ENCODE measurements at places on chromosomes 3 and 15.
A peak's percentile ranks its signal among the peaks of the same experiment; 100 is the strongest.

DNA sequence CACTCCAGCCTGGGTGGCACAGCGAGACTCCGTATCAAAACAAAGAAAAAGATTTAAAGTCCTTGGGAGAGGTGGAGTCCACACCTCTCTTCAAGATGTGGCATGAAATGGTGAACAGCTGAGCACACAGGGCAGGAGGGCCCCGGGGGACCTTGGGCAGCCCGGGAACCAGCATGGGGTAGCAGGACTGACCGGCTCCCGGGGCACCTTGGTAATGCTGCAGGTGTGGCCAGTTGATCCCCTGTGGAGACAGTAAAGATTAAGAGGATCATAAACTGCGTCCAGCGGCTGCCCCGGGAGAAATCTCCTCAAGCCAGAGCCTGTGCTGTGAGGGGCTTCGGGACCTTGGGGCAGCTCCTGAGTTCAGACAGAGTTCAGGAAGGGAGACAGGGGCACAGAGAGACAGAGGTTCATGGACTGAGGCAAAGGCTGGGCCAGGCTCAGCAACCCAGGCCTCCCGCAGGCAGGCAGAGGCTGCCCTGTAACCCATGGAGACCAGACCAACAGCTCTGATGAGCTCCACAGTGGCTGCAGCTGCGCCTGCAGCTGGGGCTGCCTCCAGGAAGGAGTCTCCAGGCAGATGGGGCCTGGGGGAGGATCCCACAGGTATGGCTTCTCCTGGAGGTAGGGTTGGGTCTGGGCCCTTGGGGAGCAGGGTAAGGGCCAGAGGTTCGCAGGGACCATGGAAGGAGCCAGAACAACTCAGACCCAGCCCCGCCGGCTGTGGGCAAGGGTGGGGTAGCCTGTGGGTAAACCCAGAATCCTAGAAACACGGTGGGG is at the start of gene NR2E3:
Gene NR2E3, plus strand, starts transcription at position 299 of the 780 bp plus-strand sequence. Its CDS starts 190 bp downstream, at position 489.
- DNase-seq = peak; percentile 22

DNA sequence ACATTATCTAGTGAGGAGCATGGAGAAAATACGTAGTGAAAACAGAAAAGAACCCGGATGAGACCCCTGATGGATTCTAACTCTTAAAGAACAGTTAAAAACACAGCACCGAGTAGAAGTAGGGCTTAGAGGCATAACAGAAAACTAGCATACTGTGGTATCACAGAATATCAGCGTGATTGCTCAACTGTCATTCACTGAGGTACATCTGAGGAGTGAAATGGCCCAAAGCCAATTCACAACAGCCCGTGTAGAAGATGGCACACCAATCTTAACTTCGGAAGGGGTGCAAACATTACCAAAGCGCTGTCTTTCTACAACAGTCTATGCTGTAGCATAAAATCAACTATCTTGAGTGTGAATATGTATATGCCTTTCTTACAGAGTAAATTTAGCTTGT is 1.8 kb downstream of the CLASP2 start:
- DNase-seq = no peak

DNA sequence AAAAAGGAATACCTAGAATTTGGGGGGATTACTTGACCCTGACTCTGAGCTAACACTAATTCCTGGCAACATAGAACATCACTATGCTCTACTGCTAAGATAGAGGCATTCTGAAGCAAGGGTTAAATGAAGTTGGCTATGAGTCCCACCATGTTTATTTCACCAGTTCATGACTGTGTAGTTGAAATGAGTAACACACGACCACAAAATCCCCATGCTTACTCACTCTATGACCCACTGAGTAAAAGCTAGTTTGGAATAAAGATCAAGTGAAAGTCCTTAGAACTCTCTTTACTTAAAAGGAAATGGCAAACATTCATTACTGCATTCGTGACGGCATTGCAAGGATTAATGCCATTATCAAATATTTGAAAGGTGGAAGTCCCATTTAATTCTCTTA is 47.4 kb downstream of the MRPL46 start:
- no peak for DNase-seq

- DNase-seq = no peak
Measured at GRCh38 chr3:140093742-140094141, 158.8 kb downstream of the CLSTN2 start.

GRCh38 chr15:94327356-94327936 is 96.1 kb downstream of the MCTP2 start:
- DNase-seq = peak; percentile 23

DNA sequence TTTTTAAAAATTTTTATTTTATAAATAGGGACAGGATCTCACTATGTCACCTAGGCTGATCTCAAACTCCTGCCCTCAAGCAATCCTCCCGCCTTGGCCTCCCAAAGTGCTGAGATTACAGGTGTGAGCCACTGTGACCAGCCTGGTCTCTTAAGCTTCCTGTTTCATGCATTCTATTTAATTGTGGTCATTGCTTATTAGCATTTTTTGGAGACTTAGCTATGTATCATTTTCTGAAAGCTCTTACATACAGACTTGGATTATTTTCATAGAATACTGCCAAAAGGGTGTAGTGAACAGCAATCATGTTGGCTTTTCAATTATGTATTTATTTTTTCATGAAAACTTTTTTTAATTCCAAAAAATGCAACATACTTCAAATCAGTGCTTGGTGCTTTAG is 51.5 kb upstream of the DCUN1D1 start:
- DNase-seq = no peak

- no peak for DNase-seq
Measured at GRCh38 chr3:51948016-51948580, 5.9 kb downstream of the PARP3 start.

- no peak for DNase-seq
Measured at GRCh38 chr3:145244327-145244726, 916.7 kb downstream of the PLOD2 start.

DNA sequence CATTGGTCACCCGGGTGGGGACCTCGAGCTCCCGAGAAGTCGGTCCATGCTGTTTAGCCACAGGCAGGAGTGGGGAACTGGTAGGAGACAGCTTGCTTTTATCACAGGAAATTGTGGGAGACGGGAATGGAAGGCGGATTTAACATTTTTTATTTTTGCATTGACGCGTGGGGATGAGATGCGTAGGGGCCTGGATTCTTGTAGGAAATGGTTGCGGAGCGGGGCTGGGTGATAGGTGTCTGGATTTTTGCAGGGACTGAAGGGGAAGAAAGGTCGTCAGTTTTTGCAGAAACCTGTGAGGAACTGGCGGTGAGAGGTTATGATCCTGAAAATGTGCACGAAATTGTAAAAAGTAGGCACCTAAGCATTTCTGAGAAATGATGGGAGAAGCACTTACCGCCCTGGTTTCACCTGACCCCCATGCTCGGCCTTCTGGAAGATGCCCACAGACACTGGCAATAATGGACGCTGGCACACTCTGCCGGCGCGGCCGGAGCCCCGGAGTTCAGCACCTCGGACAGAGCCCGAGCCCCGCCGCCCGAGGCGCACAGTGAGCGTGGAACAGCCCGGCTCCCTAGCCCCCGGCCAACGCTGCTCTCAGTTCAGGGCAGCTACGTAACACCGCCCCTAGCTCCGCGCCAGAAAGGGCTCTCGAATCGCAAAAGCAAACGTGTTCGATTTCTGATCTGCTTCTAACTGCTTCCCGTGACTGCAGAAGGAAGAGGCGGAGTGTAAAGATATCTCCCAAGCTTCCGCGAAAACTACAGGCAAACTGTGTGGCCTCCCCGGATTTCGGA is 928 bp downstream of the ANKRD34C start:
- DNase-seq = peak; percentile 62

- no peak for DNase-seq
Measured at GRCh38 chr3:33419948-33420347, 20.3 kb downstream of the UBP1 start.

DNA sequence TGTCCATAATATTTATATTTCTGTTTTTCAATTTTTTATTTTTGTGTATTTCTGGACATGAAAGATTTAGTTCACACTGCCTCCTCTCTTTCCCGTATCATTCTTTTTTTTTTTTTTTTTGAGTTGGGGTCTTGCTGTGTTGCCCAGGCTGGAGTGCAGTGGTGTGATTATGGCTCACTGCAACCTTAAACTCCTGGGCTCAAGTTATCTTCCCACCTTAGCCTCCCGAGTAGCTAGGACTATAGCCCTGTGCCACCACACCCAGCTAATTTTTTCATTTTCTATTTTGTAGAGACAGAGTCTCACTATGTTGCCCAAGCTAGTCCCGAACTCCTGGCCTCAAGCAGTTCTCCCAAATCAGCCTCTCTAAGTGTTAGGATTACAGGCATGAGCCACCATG is 53.6 kb downstream of the PRKCI start:
- DNase-seq = no peak

GRCh38 chr3:135368781-135369180 is 573.7 kb downstream of the EPHB1 start:
- no peak for DNase-seq

- no peak for DNase-seq
Measured at GRCh38 chr3:107824822-107825371, 265.9 kb downstream of the CD47 start.

DNA sequence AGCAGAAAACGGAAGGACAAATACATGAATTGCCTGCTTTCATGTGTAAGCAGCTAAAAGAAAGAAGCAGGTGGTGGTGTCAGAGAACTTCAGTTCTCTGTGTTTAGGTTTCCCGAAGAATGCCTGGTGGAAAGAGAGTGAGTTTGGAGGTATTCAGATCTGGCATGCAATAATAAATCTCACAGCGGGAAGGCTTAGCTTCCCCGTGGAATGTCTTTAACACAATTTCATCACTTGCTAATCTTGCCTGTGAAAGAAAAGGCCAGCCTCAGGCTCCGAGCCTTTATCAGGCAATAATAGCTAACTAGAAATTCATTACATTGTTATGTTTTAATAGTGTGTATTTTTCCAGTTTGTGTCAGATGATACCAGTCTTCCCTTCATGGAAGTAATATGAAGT is 220.3 kb downstream of the PDZRN3 start:
- no peak for DNase-seq

GRCh38 chr3:140428380-140428779 is 249.5 kb upstream of the TRIM42 start:
- no peak for DNase-seq

- DNase-seq = no peak
Measured at GRCh38 chr3:30292192-30292893, 314.1 kb upstream of the TGFBR2 start.

DNA sequence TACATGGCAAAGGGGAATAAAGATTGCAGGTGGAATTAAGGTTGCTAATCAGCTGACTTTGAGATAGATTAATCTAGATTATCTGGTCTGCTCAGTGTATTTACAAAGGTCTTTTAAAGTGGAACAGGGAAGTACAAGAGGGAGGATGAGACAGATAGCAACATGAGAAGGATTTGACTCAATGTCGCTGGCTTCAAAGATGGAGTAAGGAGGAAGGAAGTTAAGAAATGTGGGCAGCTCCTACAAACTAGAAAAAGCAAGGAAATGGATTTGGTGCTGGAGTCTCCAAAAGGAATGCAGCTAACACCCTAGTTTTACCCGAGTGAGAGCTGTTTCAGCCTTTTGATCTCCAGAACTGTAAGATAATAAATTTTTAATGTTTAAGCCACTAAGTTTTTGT is 180.7 kb upstream of the TTC14 start:
- no peak for DNase-seq

DNA sequence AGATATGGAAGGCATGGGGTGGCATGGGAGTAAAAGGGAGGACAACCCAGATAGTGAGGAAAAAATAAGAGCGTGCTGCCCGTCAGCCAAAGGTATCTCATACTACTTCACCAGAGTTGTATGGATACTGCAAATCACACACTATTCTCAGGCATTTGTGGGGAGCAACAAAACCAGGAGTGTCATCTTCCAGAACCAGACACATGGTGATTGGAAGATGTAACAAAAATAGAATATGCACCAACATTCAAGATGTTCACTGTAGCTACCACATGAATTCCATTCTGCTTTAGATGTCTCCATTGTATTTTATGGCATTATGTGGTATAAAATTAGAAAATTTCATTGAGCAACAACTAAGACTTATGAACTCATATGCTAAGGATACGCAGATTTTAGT is 34.9 kb downstream of the CD47 start:
- DNase-seq = no peak

DNA sequence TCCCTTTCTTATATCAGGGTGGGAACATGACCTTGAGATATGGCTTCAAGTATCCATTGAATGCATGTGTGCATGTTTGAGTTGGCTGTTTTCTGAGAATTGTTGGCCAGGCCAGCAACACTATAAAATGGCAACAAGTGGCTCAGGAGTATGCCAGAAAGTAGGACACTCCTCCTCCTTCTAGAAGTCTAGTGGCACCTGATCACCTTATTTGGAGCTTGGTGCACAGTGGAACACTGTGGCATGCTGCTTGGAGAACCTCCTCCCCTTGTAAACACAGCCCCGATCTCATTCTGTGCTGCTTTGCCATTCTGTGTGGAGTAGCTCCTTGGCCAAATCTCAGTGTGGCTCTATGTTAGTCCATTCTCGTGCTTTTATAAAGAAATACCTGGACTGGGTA is 114.8 kb upstream of the NDN start:
- no peak for DNase-seq

DNA sequence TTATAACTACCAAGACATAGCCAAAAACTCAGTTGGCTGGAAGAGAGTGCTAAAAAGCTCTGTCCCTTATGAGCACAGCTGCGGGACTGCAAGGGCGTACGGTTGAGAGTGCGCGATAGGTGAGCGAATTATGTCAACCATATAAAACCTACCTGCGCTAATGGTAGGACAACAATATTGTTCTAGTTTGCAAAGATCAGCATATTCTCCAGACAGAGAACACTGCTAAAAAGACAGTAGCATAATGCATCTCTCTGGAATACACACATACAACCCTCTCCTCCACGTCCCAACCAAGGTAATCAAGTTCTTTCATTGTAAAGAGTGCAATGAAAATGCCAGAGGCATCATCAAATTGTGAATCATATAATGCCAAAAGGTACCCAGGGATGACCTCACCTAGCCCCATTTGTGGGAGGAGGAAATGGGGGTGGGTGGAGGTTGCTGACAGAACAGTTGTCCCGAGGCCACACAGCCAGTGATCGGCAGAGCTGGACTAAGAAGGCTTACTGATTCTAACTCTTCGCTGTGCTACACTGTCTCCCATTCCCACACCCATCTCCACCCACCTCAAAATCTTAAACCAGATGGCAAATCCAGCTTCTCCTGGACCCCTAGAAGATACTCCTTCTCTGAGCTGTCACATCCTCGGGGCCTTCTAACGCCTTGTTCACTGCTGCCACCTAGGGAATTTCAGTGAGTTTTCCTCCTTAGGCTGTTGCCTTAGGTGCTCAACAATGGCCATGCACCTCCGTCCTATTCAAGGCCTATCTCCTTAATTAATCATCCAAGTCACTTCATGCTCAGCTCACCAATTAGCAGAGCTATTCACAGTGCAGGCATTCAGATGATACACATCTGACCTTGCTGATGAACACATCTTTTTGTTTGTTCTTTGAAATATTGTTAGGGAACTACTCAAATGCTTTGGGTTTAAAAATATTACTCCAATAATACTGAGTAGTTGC is 60.7 kb downstream of the RPL22L1 start:
- DNase-seq = peak; percentile 16

DNA sequence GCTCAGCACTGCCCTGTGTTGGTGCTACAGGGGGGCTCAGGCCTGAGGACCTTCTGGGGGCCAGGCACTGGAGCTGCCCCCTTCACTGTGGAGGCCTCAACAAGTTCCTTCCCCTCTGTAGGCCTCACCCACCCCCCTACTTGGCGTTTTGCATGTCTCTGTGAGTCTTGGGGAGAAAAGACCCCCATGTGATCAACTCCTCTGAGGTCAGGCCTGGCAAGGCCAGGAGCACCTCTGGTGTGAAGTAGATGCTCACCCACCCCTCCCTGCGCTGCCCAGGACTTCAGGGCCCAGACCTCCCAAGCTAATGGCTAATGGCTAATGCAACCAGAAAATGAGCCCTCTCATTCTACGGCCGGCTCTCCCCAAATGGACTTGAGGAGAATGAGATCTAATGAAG is 34.2 kb upstream of the CHRNB4 start:
- no peak for DNase-seq
